ENCODE measurements at places on chromosomes 13 and 19. TPM values are rescaled to one million over a fixed set of nuclear protein-coding genes. Genes with fewer than 3 reads are reported as not detected.

Gene ZNF823
- 6.3 TPM for total RNA-seq

Gene GJB6
- total RNA-seq: 4.8 TPM

Gene LILRB4
- total RNA-seq: not detected

Gene VPS36
- total RNA-seq: 46.7 TPM

Gene TGFBR3L
- 9.1 TPM for total RNA-seq

Gene TMEM145
- 1.1 TPM for total RNA-seq

GRCh38 chr13:85223883-85224656, 575.1 kb downstream of the SLITRK6 start:
- H3K27ac ChIP-seq: no peak overlapping the region
- no peak overlapping the region for H3K4me3 ChIP-seq
- DNase-seq: no peak
- H3K4me1 ChIP-seq: no peaks in the 10 kb centered on the region
- no peaks in the 10 kb centered on the region for H3K27me3 ChIP-seq

GRCh38 chr19:3538965-3539755, at the start of gene TEKTIP1:
TEKTIP1 (plus strand) TSS chr19:3539174; CDS start chr19:3539178, 4 bp downstream.
- H3K27me3 ChIP-seq: no peaks in the 10 kb centered on the region
- peaks cover 14% of the 10 kb centered on the region for H3K36me3 ChIP-seq
- H3K27ac ChIP-seq: no peak within 1 kb of the TSS
- H3K4me1 ChIP-seq: no peaks in the 10 kb centered on the region
- no peak within 1 kb of the TSS for H3K4me3 ChIP-seq

DNA sequence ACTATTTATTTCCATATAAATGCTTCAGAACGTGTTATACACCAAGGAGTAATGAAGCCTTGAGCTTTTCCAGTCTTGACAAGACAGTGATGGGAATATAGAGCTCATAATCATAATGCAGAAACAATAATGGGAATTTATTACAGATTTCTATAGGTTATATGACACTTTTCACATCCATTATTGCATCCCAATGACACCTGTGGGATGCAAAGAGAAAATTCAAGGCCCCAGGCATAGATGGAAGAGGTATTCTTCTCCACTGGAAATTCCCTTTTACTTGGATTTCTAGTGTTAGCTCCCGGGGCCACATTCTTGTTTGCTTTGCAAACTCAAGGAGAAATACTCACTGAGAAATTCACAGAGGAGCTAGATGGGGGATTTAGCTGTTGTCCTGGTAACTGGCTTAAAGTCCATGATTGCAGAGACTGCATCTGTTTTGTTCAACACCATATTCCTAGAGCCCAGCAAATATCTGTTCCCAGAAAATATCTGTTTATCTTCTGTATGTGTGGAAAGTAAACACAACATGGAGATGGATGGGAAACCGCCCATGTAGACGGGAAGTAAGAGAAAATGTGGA, 30.6 kb upstream of the TNFSF11 start:
- H3K27me3 ChIP-seq: no peaks in the 10 kb centered on the region
- no peaks in the 10 kb centered on the region for H3K36me3 ChIP-seq
- H3K4me1 ChIP-seq: peaks cover 11% of the 10 kb centered on the region
- H3K27ac ChIP-seq: no peak overlapping the region

- H3K27me3 ChIP-seq: peaks cover 4% of the 10 kb centered on the region
- no peaks in the 10 kb centered on the region for H3K36me3 ChIP-seq
- no peak overlapping the region for H3K4me3 ChIP-seq
- H3K4me1 ChIP-seq: no peaks in the 10 kb centered on the region
- no peak for DNase-seq
These were observed 67.7 kb upstream of the ABCC4 start for GRCh38 chr13:95368998-95369397.

DNA sequence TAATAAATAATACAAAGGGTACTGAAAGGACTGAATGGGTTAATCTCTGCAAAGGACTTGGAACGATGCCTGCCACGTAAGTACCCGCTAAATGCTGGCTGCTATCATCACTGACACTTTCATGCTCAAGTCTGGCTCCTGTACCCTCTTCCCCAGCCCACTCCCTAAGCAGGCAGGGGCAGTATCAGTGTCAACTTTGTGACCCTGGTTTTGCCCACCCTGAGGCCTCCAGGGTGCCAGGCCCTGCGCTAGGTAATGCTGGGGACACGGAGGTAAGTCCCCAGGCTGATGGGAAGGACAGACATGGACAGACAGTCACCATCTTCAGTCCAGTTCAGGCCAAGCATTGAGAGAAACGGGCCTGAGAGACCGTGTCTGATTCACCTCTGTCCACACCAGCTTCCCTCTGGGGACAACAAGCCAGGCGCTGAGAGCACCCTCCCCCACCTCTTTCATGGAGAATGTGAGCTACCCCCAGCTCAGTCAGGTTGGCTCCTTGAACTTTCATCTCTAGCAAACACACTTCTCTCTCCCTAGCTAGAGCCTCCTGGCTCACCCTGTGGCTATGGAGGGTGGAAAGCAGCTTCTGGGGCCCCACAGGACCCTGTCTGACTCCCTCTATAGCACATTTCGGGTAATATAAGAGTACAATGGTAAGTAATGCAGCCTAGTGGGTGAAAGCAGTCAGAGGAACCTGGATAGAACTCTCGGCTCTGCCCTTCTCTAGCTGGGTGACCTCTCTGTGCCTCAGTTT, 800 bp downstream of the ETFB start:
- H3K27me3 ChIP-seq: no peaks in the 10 kb centered on the region
- H3K36me3 ChIP-seq: peaks cover 14% of the 10 kb centered on the region
- H3K4me3 ChIP-seq: peak overlapping the region; percentile 97
- DNase-seq: peak; percentile 51

GRCh38 chr19:1361601-1362386, 21.9 kb upstream of the NDUFS7 start:
- H3K4me1 ChIP-seq: peaks cover 35% of the 10 kb centered on the region
- DNase-seq: no peak
- H3K36me3 ChIP-seq: peaks cover 17% of the 10 kb centered on the region
- no peak overlapping the region for H3K27ac ChIP-seq
- H3K4me3 ChIP-seq: no peak overlapping the region

- no peaks in the 10 kb centered on the region for H3K36me3 ChIP-seq
- H3K27me3 ChIP-seq: peaks cover 77% of the 10 kb centered on the region
- peaks cover 2% of the 10 kb centered on the region for H3K4me1 ChIP-seq
- H3K27ac ChIP-seq: no peak overlapping the region
- no peak for DNase-seq
- H3K4me3 ChIP-seq: no peak overlapping the region
These were observed 49.5 kb upstream of the PABPC3 start for GRCh38 chr13:25046274-25046984.

Data from activated CD8-positive, alpha-beta memory T cell treated with anti-CD3 and anti-CD28 coated beads, Interleukin-2, amount 10 ng/mL, durations not matched to agents 7 days and 5 days (primary cell).